Neural progenitor cell (in vitro differentiated cells): ENCODE measurements at places on chromosomes 11 and 22.
A peak's percentile ranks its signal among the peaks of the same experiment; 100 is the strongest.

GRCh38 chr11:119094816-119095065, 6.9 kb downstream of the DPAGT1 start:
- peaks cover 21% of the 10 kb centered on the region for H3K4me1 ChIP-seq
- peak overlapping the region; percentile 69 for H3K4me3 ChIP-seq
- H3K36me3 ChIP-seq = no peaks in the 10 kb centered on the region
- peak; percentile 90 for DNase-seq
- no peaks in the 10 kb centered on the region for H3K27me3 ChIP-seq
- peak overlapping the region; percentile 9 for H3K27ac ChIP-seq

GRCh38 chr11:18080451-18080850, 25.4 kb downstream of the SAAL1 start:
- no peaks in the 10 kb centered on the region for H3K4me1 ChIP-seq
- peaks cover 21% of the 10 kb centered on the region for H3K36me3 ChIP-seq
- H3K27me3 ChIP-seq = no peaks in the 10 kb centered on the region
- no peak for DNase-seq

DNA sequence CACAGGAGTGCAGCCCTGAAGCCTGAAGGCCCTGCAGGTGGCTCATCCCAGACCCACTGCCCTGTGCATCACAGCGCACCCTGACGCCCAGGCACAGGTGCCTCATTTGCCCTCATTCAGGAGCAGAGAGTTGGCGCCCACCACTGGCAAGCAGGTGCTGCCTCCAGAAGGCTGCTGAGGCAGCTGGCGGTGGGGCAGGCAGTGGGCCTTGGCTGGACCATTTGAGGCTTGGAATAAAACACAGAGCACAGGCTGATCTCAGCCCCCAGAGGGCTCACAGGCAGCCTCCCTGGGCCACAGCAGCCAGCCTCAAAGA, 1151.9 kb downstream of the BRD1 start:
- DNase-seq = no peak
- H3K27me3 ChIP-seq = no peaks in the 10 kb centered on the region
- no peak overlapping the region for H3K4me3 ChIP-seq
- H3K36me3 ChIP-seq = no peaks in the 10 kb centered on the region

- H3K27me3 ChIP-seq = no peaks in the 10 kb centered on the region
- H3K27ac ChIP-seq = no peak overlapping the region
- H3K36me3 ChIP-seq = no peaks in the 10 kb centered on the region
- DNase-seq = no peak
- H3K4me3 ChIP-seq = no peak overlapping the region
These were observed 31.1 kb downstream of the SDHAF2 start for GRCh38 chr11:61460986-61461385.
